Right ventricle myocardium inferior (tissue), 1 donor: ENCODE measurements at places on chromosomes 7 and 10. TPM values are rescaled to one million over a fixed set of nuclear protein-coding genes. Genes with fewer than 3 reads are reported as not detected.

NCF1 gene
- total RNA-seq = 4.2 TPM

- no peak for DNase-seq
These were observed 54.9 kb downstream of the FAM241B start for GRCh38 chr10:69684981-69685353.

DNA sequence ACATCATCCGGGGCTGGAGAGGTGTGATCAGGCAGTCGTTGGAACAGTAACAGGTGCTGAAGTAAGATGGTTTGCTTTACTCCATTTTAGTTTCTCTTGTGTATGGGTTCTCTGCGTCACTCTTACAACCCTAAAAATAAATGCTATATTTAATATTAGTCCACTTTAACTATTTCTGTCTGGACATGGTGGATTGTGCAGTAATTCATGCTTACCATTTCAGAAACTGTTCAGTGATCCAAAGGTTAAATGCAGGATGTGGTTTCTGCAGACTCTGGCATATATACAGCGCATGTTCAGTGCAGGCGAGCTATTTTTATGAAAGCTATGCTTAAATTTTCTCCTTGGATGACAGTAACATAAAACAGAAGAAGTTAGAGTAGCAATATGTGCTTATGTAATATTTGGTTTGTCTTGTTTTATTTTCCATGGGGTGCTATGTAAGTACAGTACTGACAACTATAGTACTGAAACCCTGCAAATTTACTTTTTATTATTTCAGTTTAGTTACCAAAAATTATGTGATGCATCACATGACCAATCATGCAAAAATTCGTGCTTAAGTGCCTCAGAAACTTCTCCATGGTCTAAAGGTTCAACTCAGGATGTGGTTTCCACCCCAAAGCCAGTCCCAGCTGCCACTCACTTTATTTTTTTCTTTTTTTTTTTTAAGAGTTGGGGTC lies 46.6 kb upstream of the GRID1 start:
- no peak for DNase-seq

DNA sequence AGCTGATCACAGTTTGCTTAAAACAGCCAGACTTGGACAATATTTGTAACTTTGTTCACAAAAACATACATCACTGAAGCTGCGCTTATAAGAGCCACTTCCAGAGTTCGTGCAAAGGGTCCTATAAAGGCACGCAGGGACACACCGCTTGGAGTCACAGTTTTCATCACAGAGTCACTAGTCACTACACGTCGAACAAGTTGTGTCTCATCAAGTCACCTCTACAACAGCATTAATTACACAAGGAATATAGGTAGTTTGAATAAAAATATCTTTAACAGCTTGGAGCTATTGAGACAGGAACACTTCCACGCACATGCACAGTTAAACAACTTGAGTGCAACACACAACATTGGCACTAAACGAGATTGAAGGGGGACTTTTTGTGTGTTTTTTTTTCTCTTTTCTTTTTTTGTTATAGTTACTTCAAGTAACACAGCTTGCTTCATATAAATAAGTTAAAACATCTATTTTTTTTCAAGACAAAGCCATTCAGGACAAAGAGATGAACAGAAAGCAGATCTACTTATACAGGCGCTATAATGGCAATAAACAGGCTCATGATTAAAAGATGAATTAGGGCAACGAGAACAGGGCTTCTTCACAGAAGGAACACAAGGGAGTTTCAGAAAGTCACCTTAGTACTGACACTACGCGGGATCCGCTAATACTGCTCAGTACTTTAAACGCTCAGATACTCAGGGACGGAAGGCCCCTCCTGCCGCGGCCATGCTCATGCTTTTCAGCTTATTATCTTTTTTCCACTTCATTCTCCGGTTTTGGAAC lies 2.2 kb downstream of the HOXA5 start:
- DNase-seq = no peak

- no peak for DNase-seq
These were observed 204.7 kb downstream of the ADRA2A start for GRCh38 chr10:111281516-111281915.

GRCh38 chr7:36758879-36759278 lies 34.6 kb upstream of the AOAH start:
- no peak for DNase-seq
